ENCODE measurements at places on chromosomes 7 and 10.

DNA sequence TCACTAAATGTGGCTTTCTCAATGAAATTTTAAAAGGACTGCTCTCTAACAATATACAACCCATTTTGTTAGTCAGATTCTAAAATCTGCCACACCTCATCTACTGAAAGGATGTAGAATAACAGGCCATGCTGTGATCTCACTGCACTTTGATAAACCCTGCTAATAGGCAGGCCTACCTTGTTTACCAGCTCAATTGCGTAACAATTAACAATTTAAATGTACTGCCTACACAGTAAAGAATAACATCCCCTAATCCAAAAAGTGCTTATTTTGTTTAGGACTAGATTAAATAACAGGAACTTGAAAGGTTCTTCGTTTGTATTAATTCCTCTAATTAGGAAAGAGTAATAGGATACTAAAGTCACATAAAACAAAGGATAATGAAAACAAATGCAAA is 4.5 kb downstream of the SRI start:
- no peak for DNase-seq

- DNase-seq, result no peak
Measured at GRCh38 chr7:106367018-106367420, 82.2 kb upstream of the NAMPT start.

- DNase-seq, result no peak
Measured at GRCh38 chr10:124359336-124359832, 59.3 kb downstream of the OAT start.

GRCh38 chr7:111409714-111410422 is 152.4 kb downstream of the IMMP2L start:
- no peak for DNase-seq

DNA sequence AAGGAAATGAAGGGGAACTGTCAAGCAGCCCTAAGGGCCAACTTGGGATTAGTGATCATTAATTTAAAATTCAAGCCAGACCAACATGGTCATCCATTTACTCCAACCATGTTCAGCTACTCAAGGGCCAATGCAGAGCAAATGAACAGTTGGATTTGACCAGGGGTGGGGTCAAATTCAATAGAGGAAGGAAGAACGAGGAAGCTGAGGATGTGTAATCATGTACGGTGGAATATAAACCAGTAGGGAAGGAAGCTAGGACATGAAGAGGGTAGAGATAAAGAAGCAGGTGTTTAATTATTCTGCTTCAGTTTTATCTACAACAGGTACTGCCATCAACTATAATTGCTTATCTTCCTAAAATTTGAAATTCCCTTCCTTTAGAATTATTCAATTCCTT is 81.6 kb downstream of the HIBADH start:
- no peak for DNase-seq

DNA sequence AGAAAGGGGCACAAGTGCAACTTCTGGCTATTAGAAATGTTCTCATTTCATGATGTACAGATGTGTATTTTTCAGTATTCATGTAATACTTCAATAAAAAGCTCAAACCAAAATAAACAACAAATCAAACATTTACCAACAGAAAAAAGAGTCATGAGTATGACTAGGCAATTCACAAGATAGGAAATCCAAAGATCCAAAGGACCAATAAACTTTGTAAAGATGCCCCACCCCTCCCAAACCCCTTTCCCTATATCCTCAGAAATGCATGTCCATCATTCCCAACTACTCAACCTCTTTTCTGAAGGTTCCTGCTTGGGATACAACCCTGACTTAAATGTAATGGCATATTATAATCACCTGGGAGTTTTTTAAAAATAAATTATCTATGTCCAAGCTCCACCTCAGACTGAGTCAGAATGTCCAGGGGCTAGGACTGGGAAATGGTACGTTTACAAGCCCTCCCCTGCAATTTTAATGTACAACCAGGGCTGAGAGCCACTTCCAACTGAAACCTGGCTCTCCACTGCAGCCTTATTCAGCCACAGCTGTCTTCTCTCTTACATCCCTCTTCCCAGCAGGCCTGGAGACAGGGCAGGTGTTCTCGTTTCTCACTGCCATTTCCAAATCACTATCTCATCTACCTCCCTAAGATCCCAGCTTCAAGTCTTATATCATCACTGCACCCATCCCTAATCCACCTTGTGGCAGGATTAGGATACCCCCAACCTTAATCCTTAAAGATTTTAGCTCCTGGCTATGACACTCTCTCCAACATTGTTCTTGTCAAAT is 36.5 kb downstream of the COA1 start:
- DNase-seq, result no peak

GRCh38 chr7:54769203-54769602 is 10.2 kb upstream of the SEC61G start:
- no peak for DNase-seq

- no peak for DNase-seq
Measured at GRCh38 chr10:121610798-121611323, 12.6 kb upstream of the FGFR2 start.

DNA sequence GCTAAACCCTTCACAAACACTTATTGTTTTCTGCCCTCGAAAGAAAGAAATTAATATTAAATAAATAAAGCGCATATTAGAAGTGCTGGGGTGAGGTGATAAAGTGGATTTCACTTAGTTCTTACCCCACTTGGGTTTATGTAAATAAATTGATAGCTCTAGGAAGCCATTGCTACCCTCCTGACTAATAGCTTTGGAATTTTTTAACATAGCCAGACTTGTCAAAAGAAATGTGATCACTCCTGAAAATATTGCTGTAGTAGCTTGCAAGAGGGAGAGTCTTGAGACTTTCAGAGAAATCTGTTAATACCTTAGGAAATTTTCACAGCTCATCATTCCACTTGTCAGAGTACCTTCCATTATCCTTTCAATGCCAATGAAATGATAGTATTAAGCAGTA is 7.6 kb downstream of the ARL5B start:
- no peak for DNase-seq

DNA sequence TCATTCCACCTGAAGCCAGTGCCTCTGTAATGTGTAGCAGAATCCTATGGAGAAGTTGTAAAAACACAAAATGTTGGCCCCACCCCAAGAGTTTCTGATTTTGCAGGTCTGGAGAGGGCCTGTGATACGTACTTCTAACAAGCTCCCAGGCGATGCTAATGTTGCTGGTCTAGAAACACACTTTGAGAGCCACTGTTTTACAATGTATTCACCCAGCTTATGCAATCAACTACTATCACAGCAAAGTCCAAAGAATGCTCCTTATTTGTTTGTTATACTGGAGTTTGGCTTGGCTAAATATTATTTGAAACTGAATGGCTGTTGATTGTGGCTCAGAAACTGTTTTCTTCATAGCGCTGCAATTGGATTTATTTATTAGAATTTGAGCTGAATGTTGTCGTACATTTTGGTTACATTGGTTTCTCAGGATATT is 44.3 kb downstream of the DNAJB9 start:
- no peak for DNase-seq

- no peak for DNase-seq
Measured at GRCh38 chr10:121578965-121579364, 19.3 kb downstream of the FGFR2 start.

DNA sequence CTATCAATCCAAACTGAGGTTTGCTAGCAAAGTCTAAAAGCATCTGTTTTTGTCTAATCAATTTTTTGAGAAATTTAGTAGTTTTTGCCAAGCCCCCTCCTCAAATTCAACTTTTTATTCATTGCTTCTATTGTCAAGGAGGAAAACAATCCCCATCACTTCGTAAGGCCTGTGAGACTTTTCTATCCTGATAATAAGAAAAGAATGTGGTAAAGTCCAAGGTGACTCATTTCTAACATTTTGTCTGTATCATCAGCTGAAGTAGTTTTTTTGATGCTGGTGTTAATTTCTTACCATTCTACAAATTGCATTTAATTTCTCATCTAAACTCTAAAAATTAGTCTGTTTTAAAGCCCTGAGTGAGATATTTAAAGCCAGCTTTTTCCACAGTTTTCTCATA is 11.7 kb downstream of the ANK3 start:
- no peak for DNase-seq

- DNase-seq, result no peak
Measured at GRCh38 chr10:71799608-71800453, 26.5 kb upstream of the VSIR start.

GRCh38 chr7:50119815-50120637 is 27.0 kb upstream of the ZPBP start:
- no peak for DNase-seq

DNA sequence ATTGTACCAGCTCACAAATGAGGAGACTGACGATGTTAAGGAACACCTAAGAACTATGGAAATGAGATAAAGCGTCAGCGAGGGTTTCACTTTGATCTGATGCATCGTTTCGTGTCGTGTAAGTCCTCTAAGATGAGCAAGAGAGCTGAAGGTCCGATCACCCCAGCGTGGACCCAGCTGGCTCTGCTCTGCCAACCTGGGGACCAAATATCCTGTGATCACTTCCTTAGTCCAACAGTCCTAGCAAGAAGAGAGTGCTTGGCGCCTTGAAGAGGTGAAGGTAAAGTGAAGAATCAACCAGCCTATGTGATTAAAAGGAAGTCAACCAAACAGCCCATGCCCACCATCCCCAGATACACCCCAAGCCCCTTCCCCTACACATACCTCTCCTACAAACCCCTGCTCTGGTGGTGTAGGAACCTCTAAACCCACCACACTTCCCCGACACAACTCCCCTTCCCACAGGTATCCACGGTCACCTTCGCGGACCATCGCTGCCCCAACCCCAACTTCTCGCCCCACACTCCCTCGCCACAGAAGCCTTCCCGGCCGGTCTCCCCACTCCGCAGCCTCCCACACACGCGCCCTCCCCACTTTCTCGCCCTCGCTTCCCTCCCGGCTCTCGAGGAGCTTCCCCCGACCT is 722 bp downstream of the UPF2 start:
- DNase-seq, result no peak

DNA sequence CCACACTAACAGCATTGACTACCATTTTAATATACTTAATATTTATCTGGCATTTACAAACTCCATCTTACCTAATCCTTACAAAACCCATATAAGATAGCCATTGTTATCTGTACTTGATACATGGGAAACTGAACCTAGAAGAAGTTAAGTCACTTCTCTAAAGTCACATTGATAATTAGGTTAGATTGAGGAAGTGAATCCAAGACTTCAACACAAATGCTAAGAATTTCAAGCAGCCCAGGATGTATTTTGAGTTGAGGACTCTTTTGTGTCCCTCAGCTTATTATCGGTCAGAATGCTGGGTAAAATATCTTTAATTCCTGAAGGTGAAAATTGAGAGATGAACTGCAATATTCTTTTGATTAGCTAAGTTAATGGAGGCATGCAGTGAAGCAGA is 465.5 kb downstream of the PHTF2 start:
- no peak for DNase-seq

- no peak for DNase-seq
Measured at GRCh38 chr7:55884321-55884720, 2.9 kb upstream of the ZNF713 start.

DNA sequence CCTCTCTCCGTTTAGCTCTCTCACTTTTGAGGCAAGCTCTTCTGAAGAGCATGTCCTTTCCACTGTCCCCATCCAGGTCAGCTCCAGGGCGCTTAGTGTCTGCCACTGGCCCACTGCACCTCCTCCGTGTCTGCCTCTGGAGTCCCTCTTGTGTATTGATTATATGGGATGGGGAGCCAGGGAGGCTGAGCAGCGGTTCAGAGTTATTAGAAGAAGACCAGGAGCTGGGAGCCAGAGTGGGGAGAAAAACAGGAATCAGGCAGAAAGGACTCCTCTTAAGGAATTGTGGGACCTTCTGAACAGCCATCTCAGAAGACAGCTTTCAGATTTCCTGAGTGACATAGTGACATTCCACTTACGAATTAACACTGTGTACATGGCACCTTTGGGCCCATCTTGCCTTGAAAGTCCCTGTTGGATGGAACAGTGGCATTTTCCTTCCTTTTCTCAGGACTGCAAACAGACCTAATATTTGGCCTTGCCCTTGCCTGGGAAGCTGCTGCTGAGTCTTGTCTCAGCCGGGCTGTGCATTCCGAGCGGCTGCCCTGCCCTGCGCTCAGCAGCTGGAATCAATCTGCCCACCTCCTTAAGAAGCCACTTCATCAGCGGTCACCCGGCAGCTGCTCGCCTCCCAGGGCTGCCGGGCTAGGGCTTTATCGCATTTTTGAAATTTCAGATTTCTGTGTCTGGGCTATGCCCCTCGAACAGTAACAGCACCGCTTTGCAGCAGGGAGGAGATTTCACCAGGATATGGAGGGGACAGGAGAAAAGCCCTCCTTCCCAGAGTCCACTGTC is 81.1 kb upstream of the PRKG1 start:
- no peak for DNase-seq

DNA sequence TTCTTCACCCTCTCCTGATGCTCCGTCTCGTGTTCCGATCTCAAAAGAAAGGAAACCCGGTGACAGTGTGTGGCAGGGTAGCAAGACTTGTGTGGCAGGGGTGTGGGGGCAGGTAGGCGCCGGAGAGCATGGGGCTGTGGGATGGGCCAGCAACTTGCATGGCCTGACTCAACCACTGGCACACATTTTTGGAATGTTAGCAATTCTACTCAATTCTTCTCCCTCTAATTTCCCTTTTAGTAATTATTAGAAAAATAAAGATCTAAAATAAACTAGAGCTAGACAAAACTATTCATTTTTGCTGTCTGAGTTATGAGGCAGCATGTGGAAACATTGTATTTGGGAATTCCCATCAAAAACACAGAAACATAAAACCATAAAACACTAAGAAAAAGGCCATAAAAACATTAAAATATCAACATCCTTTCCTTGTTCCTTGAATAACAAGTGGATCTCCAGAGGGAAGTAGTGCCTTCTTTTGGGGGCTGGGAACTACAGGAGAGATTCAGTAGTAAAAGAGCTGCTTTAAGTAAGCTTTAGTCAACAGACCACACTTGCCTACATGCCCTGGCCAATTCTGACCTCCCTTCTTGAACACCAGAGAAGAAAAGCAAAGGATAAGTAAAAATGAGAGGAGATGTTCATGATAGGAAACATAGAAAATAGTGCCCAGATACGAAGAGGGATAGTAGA is 21.8 kb downstream of the SEMA3C start:
- no peak for DNase-seq

DNA sequence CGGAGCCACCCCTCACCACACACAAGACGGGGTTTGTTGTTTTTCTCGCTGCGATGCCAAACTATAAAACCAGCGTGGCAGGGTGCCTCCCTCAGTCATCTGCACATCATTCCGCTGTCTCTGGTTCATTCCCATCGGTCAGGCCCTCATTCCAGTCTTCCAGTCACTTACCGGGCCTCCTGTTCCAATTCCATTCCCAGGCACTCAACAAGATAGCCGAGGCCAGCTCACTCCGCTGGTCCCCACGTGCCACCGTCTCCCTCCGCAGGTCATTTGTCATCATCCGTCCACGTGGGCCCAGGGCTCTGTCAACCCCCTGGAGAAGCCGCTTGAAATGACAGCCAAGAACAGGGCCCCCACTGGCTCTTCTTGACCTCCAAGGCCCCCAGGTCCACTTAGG is 6.1 kb upstream of the TMEM184A start:
- DNase-seq, result no peak

GRCh38 chr10:98097616-98098015 is 36.8 kb upstream of the R3HCC1L start:
- no peak for DNase-seq

DNA sequence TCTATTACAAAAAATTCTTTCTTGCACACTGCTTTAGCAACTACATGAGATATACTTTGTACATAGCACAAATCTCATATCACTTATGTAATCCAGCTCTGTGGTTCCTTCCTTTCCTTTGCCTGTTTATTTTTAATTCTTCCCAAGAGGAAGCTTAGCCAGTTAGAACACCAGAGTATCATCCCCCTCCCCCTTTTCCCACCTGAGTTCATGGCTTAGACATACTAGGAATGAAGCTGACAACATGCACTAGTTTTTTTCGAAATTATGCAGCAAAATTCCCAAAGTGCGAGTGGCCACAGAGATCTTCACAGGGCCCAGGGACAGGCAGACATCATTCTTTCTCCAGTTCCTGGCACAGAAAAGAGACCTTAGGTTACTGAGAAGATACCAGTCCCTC is 17.8 kb downstream of the CAV1 start:
- DNase-seq, result no peak

Measured in NCI-H510A (cell line).